ENCODE measurements at places on chromosomes 12 and 14.

DNA sequence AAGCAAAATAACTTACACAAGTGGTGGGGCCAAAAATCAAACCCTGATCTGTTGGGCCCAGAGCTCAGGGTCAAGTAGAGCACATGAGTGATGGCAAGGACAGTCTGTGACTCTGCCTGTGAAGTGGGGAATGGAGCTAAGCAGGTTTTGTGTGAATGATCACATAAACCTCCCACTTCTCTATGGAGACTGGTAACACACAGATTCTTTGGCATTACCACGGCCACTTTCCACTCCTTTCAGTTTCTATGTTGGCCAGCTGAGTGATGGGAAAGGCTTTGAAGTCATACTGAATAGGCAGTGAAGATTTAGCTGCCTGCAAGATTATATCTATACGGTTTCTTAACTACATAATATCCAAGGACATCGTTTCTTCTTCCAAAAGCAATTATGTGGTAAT is 97.9 kb downstream of the ARMH4 start:
- peak; percentile 26 for DNase-seq

GRCh38 chr12:54383041-54383609 is 1.4 kb downstream of the ZNF385A start:
- DNase-seq, result no peak

GRCh38 chr12:1872448-1872847 is 46.0 kb downstream of the CACNA2D4 start:
- no peak for DNase-seq

DNA sequence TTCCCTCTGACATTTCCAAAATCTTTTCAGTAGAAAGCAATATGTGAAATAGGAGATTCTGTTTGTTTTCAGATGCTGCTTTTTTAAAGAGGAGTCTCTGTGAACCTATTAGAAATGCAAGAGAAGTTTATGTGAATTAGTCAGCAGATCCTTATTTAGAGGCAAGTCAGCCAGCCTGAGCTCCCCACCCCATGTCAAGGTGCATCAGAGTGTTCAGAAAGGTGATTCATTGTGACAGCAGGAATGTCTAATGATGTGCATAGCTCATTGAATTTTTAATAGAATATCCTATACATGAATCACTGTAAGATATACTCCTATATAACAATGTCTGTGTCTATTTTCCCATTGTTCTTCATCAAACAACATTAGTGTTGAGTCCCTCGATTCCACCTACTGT is 1222.4 kb upstream of the USP15 start:
- no peak for DNase-seq

DNA sequence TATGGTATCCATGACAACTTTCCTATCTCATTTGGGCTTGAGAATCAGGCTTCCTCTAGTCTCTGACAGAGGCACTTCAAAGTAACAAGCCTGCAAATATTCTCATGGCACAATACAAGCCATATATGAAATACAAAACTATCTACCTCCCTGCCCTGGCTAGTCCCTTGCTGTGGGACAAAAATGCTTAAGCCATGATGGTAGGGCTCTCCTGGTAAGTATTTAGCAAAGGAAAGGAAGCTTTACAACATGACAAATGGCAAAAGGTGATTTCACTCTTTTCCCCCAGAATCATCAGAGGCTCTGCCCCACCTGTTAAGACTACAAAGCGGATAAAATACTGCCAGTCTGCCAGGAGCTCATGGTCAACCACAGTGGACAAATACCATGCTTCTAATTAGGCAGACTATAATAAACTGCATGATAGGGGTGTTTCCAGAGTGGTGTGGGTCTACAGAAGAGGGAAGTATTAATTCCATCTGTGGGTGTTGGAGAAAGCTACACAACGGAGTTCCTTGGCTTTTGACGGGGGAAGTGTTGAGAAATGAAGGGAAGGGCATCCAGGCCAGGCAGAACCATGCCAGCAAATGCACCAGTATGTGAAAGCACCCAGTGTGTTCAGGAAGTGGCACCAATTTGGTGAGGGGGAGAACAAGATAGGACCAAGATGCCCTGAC is 92.9 kb downstream of the SPTSSA start:
- DNase-seq, result no peak

- DNase-seq, result no peak
Observed at GRCh38 chr12:46167412-46167811, 101.4 kb downstream of the SLC38A1 start.

DNA sequence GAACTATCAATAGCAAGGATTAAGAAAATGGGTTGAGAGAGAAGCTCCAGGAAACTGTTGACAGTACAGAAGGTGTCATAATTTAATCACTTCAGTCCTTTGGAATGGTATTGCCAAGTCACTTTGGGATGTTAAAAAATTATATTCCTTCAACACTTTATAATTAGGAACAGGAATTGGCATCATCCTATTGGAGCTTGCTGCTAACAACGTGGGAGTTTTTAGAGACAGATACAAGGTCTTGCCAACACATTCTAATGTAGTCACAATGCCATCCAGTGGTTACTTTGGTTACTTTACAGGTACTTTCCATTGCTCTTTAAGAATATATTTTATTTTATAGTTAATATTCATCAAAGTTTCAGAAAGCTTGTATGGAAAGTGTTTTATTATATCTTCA is 310.1 kb downstream of the SYT1 start:
- DNase-seq, result peak; percentile 39

DNA sequence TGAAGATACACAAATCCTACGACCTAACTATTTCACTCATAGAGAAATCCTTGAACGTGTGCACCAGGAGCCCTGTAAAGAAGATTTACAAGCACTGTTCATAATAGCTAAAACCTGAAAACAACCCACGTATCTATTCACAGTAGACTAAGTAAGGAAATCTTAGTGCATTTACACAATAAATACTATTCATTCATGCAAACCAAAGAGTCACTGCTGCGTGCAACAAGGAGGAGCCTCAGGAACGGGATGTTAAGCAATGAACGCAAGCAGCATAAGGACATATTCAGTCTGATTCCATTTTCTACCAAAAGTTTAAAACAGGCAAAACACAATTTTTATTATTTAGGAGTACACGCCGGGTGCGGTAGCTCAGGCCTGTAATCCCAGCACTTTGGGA is 176.6 kb downstream of the TTC7B start:
- DNase-seq, result no peak

GRCh38 chr14:50551877-50552276 is 8.1 kb upstream of the ATL1 start:
- no peak for DNase-seq

DNA sequence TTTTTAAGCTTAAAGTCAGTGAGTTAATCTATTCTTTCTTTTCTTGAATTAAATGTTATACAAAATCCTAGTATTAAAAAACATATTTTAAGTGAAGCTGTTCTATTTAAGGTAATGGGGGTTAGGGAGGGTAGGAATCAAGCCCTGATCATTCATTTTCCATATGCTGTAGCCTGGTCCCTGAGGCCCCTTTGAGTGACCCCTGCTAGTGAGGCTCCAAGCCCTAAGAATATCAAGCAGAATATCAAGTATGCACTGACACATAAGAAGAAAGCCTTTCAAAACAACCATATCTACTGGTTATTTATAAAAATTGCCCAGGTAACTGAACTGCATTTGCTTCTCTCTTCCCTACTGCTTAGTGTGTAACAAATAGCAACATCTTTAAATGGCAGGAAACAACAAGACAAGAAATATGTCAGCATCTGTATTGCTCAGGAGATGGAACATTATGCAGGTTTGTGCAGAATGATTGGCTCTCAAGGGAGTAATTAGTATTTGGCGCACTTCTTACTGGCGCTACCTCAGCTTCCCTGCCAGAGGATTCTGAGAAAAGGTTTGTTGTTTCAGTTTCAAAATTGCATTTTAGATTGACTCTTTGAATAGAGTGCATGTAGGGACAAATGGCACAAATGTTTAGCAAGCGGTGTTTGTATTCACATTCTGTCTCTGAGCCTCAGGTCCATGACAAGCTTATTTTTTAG is 223.0 kb downstream of the DUSP6 start:
- DNase-seq, result peak; percentile 61
